ENCODE measurements at places on chromosomes 5 and 9.
A peak's percentile ranks its signal among the peaks of the same experiment; 100 is the strongest.

DNA sequence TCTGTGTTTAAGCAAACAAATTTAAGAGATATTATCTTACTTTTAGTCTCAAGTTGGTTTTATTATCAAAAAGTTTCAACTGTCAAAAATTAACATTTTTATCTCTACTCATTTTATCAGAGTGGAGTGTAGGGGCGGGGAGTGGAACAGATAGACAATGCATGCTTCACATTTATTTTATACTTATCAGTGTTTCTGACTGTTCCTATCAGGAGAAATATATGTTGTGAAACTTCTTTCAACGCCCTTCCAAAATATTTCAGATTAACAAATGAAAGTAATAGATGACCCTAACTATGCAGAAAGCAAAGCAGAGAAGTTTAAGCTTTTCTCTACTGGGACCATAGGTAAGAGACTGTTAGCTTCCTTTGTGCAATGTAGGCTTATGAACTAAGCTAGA, 44.9 kb upstream of the MAST4 start:
- peaks cover 9% of the 10 kb centered on the region for H3K4me1 ChIP-seq
- H3K27ac ChIP-seq = no peak overlapping the region
- no peaks in the 10 kb centered on the region for H3K27me3 ChIP-seq
- no peak for DNase-seq

DNA sequence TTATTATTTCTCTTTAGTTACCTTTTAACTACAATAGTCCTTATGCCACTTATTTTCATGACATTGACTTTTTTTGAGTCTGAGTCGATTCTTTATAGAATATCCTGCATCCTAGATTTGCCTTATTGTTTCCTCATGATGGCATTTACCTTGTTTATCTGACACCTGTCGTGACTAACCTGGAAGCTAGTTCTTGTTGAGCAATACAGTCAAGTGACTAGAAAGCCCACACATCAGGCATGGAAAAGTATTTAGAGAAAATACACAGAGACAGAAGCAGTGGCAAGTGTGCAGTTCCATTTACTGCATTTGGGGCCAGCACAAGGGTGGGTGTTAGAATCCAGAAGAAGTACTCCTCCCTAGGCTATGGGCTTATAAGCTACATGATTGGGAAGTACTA, 97.8 kb downstream of the ERMP1 start:
- no peaks in the 10 kb centered on the region for H3K4me1 ChIP-seq
- no peak overlapping the region for H3K27ac ChIP-seq
- no peak for DNase-seq
- H3K27me3 ChIP-seq = no peaks in the 10 kb centered on the region

GRCh38 chr9:69546265-69546664, 125.9 kb downstream of the APBA1 start:
- H3K36me3 ChIP-seq = no peaks in the 10 kb centered on the region
- no peaks in the 10 kb centered on the region for H3K4me1 ChIP-seq
- H3K27ac ChIP-seq = no peak overlapping the region
- no peak overlapping the region for H3K4me3 ChIP-seq
- DNase-seq = peak; percentile 40

GRCh38 chr5:176743136-176743861, 67.1 kb upstream of the UNC5A start:
- DNase-seq = no peak
- H3K36me3 ChIP-seq = no peaks in the 10 kb centered on the region
- peaks cover 4% of the 10 kb centered on the region for H3K4me1 ChIP-seq
- H3K27ac ChIP-seq = no peak overlapping the region

DNA sequence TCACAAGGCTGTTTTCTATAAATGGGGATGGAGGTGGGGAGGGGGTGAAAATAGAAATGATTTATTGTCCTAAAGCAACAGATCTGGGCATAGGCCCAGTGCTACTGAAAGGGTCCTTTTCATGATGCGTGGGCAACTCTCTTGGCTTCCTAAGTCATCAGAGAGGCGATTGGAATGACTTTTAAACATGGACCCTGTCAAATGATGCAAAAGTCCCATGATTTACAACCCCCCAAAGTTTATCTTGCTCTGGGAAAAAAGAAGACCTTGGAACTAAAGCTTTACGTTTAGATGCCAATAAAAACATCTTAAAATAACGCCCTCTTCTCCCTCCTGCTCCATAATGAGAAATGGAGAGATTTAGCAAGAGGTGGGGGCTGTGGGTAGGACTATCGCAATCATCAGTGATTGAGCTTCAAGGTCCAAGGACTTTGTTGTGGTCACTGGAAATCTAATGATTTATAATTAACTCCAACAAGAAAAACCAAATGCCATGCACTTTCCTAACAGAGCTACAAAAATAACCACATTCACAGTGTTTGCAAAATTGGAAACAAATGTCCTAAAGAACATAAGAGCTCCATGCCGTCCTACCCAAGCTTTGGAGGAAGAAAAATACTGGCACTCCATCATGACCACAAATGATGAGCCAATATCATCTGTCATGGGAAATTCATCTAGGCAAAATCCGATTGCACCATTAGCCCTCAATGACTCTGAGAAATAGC, 167.5 kb upstream of the CLINT1 start:
- H3K36me3 ChIP-seq = no peaks in the 10 kb centered on the region
- DNase-seq = no peak
- peak overlapping the region; percentile 3 for H3K27ac ChIP-seq
- H3K4me3 ChIP-seq = no peak overlapping the region

DNA sequence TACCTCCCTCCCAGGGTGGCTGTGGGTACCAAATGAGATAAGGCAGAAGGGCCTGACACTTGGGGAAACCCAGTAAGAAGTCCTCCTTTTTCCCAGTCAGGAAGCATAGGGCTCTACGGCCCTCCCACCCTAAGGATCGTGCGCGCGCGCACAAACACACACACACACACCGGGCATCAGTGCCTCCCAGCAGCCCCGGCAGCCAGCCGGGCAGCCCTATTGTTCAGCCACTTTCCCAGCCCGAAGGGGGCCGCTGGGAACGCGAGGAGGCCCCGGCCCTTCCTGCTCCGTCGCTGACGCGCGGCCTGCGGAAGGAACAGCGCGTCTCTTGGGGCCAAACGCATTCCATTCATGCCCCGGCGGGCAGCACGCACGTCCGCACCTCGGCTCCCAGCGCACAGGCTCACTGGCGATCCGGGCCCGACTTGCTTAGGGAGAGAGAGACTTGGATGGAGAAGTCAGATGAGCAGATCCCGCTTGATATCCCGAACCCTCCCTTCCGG, 22.6 kb downstream of the DUSP1 start:
- H3K4me3 ChIP-seq = peak overlapping the region; percentile 27
- DNase-seq = no peak
- H3K27me3 ChIP-seq = no peaks in the 10 kb centered on the region
- peaks cover 21% of the 10 kb centered on the region for H3K4me1 ChIP-seq

DNA sequence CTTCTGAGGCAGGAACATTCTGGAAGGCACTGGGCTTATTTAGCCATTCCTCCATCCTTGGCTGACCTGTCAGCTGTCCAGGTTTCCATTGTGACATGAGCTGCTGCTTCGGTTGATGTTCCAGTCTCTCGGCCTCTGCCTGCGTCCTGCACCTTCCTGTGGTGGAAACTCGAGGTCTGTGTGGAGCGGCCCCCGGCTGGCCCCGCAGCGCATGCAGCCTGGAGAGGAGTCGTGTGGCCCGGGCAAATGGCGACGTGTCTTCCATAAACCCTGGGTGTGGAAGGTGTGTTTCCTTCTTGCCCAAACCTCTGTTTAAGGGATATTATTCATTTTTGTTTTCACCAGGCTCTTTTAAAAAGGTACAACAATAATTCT, 36.5 kb upstream of the SLC9A3 start:
- H3K27me3 ChIP-seq = no peaks in the 10 kb centered on the region
- no peaks in the 10 kb centered on the region for H3K4me1 ChIP-seq
- no peak overlapping the region for H3K27ac ChIP-seq
- H3K4me3 ChIP-seq = no peak overlapping the region
- no peak for DNase-seq

- H3K36me3 ChIP-seq = no peaks in the 10 kb centered on the region
- H3K27ac ChIP-seq = no peak overlapping the region
- H3K4me3 ChIP-seq = no peak overlapping the region
- DNase-seq = no peak
Measured at GRCh38 chr9:126515873-126516505, 97.7 kb upstream of the LMX1B start.

DNA sequence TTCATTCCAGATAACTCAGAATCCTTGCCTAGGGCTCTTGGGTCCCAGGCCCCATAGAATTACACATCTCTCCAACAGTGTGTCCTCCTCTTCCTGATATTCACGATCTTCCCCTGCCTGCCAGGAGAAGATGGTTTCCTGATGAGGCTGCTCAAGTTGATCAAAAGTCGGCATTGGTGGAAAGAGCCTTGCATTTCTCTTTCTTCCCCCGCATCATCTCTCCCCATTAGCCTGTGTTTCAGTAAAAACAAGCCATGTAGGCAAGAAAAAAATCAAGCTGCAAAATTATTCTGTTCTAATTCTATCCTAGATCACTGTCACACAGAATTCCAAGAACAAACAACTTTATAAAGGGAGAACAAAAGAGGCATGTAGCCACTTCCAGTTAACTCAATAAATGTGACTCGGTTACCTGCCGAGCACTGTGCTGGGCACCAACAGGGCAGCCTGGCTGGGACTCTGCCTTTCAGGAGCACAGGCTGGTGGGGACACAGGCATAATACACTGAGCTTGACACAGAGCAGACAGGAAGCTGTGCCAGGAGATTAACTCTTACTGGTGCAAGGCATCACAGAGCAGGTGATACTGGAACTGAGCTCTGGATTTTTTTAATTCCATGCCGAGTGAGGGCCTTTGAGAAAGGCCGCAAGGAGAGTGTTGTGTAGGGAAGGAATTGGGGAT, 25.6 kb downstream of the TMOD1 start:
- no peak overlapping the region for H3K27ac ChIP-seq
- no peak for DNase-seq
- H3K36me3 ChIP-seq = no peaks in the 10 kb centered on the region
- H3K27me3 ChIP-seq = no peaks in the 10 kb centered on the region

GRCh38 chr9:86040861-86041155, 58.5 kb downstream of the GOLM1 start:
- H3K36me3 ChIP-seq = no peaks in the 10 kb centered on the region
- no peaks in the 10 kb centered on the region for H3K4me1 ChIP-seq
- no peak for DNase-seq
- H3K27me3 ChIP-seq = no peaks in the 10 kb centered on the region
- no peak overlapping the region for H3K27ac ChIP-seq
- no peak overlapping the region for H3K4me3 ChIP-seq

- H3K27me3 ChIP-seq = no peaks in the 10 kb centered on the region
- no peaks in the 10 kb centered on the region for H3K36me3 ChIP-seq
- no peak overlapping the region for H3K27ac ChIP-seq
- no peak overlapping the region for H3K4me3 ChIP-seq
Measured at GRCh38 chr5:135602882-135603721, 24.3 kb upstream of the CXCL14 start.

DNA sequence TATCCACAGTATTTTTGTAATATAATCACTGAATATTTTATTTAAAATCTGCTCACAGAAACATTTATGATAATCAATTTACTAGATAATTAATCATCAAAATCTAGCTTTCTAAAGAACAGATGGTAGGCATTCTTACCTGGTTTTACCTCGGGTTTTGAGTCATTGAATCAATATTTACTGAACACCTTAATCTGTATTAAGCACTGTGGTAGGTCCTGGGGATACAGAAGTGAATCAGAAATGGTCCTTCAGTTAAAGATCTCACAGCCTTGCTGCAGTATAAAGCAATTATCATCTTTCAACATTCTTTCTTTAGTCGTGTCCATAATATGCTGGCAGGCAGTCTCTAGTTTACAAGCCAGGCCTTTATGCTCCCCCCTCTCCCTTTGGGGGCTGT, 2.0 kb upstream of the MEIKIN start:
- DNase-seq = no peak
- no peaks in the 10 kb centered on the region for H3K4me1 ChIP-seq
- H3K36me3 ChIP-seq = no peaks in the 10 kb centered on the region
- no peak overlapping the region for H3K4me3 ChIP-seq

DNA sequence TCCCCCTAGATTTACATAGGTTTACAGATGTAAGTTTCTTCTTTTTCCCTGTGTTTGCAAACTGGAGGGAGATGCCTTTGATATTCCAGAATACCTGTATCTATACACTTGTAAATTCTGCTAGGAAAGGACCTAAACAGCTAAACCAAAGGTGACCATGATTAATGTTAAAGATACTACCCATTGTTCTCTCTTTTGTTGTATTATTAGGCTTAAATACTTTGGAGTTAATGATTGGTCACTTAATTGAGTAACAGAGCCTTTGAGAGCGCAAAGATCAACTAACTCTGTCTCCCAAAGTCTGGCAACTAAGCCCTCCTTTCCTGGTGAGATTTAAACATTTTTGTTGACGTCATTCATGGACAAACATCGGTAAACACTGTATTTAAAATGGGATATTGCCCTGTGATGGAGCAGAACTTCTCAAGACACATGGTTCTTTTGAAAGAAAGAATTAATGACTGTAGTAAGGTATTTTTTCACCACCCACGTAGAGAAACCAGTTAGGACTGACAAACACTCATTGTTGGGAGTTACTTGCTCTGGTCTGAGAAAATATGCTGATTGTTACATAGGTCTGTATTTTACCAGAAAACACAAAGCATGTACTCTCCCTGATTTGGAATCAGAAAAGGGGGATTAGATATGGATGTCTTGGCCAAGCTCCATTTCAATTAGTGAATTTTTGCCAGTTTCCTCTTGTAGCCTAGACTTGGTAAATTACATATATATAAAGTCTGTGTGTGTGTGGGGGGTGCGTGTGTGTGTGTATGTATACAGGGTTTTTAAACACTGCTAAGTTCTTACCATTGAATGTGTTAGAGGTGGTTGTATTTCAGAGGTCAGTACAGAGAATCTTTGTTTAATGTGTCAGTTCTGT, 4.6 kb downstream of the VCAN start:
- H3K27ac ChIP-seq = no peak overlapping the region
- H3K36me3 ChIP-seq = no peaks in the 10 kb centered on the region
- no peaks in the 10 kb centered on the region for H3K27me3 ChIP-seq
- H3K4me1 ChIP-seq = peaks cover 9% of the 10 kb centered on the region
- DNase-seq = no peak
